ENCODE measurements at places on chromosomes 6 and 20.

DNA sequence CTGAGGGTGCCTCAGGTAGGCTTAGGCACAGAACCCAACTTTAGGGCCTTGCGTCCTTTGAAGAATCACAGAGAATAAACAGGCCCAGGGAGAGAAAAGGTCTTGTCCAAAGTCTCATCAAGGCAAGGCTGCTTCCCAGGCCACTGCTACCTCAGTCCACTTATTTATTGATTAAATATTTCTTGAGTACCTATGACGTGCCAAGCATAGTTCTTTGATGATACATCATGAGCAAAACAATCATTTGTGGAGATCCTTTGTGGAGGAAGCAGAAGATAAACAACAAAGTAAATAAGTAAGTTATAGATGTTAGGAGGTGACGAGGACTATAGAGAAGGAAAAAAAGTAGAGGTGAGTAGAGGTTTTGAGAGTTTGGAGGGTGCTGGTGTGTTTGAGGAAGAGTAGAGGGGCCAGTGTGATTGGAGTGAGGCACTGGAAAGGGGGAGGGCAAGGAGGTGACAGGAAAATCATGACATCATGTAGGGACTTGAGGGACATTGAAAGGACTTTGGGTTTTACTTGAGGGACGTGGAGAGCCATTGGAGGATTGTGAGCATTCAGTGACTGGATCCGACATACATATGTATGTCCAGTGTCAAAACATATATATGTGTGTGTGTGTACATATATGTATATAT is 14.1 kb upstream of the CHMP4B start:
- no peak for DNase-seq

GRCh38 chr6:111087871-111088667 is 766 bp downstream of the SLC16A10 start:
- DNase-seq = no peak

DNA sequence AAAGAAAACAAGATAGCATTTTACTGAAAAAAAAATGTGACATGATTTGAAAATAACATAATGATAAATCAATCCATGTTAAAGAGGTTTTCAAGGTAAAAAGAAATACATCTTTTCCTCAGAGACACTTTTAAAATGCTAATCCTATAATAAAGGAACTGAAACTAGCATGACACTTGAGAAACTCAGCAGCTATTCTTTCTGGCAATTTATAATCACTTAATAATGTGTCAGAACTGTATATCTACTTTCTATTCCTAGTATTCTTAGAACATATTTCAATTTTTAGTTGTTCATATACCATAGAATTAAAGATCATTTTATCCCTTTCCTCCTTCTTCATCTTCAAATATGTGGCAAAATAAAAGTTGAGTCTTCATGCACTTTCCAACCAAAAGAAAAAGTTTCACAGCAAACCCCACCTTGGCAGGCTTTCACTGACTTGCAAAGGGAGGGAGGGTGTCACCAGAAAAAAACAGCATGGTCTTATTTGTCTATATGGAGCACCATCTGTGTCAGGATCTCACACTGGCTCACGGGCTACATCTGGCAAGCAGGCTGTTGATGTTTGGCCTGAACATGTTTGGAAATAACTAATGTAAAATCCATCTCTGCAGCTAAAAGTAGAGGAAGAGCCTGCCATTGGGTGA is 48.5 kb downstream of the FHL5 start:
- no peak for DNase-seq

GRCh38 chr6:94251878-94252277 is 832.5 kb upstream of the EPHA7 start:
- no peak for DNase-seq

- no peak for DNase-seq
Observed at GRCh38 chr20:34904202-34904621, 27.8 kb downstream of the ACSS2 start.

DNA sequence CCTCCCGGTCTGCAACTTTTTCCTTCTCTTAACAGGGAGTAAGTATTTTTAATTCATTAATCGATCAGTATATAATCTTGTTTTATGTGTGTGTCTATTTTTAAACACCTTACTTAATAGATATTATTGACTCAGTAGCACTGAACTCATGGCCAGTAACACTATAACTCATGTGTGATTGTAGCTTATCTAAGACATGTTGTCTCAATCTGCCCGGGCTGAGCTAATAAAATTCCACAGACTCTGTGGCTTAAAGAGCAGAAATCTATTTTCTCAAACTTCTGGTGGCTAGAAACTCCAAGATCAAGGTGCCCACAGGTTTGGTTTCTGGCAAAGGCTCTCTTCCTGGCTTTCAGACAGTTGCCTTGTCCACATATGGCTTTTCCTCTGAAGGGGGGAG is 68.8 kb upstream of the TNFAIP3 start:
- DNase-seq = no peak

DNA sequence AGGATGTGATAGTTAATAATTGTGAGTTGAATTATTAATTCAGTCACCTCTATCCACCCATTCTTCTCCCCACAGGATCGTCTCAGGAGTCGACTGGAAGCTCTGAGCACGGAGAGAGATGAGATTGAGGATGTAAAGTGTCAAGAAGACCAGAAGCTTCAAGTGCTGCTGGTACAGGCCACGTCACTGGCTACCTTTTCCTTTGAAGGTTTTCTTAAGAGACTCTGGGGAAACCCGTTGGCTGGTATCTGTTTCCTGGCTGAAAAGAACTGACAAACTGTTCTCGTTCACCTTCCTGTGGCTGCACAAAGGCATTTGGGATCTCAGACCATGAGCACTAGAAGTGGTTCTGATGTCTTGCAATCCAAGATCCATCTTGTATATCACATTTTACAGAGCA is 3.8 kb downstream of the TRIM15 start:
- DNase-seq = no peak

Measured in type B pancreatic cell (in vitro differentiated cells).